ENCODE measurements at places on chromosomes 2 and 18.

- DNase-seq, result no peak
Measured at GRCh38 chr2:158845859-158846258, 50.7 kb downstream of the DAPL1 start.

GRCh38 chr2:14348247-14348646 lies 284.3 kb upstream of the LRATD1 start:
- DNase-seq, result no peak

- DNase-seq, result no peak
Measured at GRCh38 chr2:20378891-20379519, 28.4 kb upstream of the PUM2 start.

GRCh38 chr18:79597176-79597830 lies 82.3 kb upstream of the CTDP1 start:
- no peak for DNase-seq

- DNase-seq, result peak; percentile 5
Measured at GRCh38 chr2:3728104-3729054, 25.0 kb downstream of the DCDC2C start.

DNA sequence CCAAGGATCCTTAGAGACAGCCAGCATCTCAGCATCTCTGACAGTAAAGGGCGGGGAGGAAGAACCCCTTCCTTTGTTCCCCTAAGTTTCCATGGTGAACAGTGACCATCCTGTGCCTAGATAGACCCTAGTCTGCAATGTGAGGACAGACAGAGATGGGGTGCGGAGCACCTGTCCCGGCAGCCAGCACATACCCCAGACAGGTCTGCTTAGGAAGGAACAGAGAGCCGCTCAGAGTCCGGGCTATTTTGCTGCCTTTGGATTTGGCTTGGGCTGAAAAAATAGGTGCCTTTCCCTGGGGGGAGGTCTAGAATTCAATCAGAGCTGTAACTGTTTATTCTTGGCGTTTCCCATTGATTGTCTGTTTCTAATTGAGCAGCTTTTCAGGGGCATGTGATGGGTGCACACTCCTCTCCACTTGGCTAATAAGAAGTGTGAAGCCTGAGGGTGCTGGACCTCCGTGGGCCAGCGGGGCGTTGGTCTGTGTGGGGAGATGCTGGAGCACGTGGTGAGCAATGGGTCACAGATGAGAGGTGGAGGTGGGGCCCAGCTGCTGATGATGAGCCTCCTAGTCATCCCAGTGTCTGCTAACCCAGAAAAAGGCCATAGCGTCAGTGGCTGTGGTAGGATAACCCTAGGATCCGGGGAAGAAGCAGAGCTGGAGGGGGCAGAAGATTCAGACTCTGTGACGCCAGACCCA lies 236.8 kb downstream of the SEPTIN10 start:
- DNase-seq, result no peak

- DNase-seq, result no peak
Measured at GRCh38 chr2:925309-925708, 25.3 kb upstream of the SNTG2 start.

DNA sequence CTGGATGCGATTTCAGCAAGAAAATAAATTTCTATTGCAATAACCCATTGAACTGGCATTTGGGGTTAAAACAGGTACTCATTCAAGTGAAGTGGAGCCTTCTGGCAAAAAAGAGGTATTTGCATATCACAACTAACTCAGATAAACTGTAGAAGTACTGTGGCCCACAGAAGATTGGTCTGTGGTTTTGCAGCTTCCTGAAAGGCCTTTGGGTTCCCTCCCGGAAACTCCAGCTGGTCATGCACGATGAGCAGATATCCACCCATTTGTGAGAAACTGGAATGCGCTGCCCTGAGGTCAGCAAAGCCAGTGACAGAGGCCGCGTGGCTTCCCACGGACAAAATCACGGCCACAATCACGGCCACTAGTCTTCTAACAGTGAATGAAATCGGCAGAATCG lies 106.3 kb downstream of the EPHA4 start:
- peak; percentile 18 for DNase-seq

- no peak for DNase-seq
Measured at GRCh38 chr18:58975781-58976180, 111.1 kb downstream of the ZNF532 start.

DNA sequence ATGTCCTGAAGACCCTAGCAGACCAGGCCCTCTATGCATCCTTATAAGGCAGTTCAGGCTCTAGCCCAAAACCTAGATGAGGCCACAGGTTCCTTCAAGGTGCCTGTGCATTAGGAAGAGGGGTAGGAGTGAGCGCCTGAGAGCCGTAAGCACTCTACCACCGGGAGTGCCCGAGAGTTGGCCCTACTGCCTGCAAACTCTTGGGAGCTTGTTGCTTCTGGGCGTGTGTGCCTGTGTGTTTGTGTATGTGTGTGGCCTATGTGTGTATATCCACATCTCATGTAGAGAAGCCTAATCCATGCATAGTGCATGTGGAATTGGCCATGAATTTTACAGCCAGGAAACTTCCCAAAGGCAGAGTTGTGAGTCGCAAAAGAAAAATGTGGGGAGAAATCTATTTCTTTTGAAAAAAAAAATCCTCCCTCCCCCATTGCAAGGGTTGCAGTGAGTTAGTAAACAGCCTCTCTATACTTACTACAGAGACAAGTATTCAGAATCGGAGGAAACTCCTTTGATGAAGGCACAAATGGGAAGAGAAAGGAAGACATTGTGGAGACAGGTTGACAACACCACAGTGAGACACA lies 96.8 kb downstream of the ADD2 start:
- DNase-seq, result no peak

Measured in CD4-positive, alpha-beta T cell treated with Interleukin-10 for 1 hour (primary cell).